ENCODE measurements at places on chromosomes 3 and 15. TPM values are rescaled to one million over a fixed set of nuclear protein-coding genes. Genes with fewer than 3 reads are reported as not detected.

Gene ZNF662
- total RNA-seq = 0.92 TPM

Gene DNAH12
- 0.12 TPM for total RNA-seq

Gene LRRC49
- total RNA-seq = 0.69 TPM

- no peaks in the 10 kb centered on the region for H3K27me3 ChIP-seq
- H3K36me3 ChIP-seq = no peaks in the 10 kb centered on the region
Observed at GRCh38 chr3:74584782-74585181, 29.7 kb downstream of the CNTN3 start.

- no peak overlapping the region for H3K27ac ChIP-seq
- H3K36me3 ChIP-seq = no peaks in the 10 kb centered on the region
- no peaks in the 10 kb centered on the region for H3K27me3 ChIP-seq
- no peak for DNase-seq
- H3K4me3 ChIP-seq = no peak overlapping the region
Observed at GRCh38 chr3:154776549-154777225, 303.4 kb upstream of the MME start.

DNA sequence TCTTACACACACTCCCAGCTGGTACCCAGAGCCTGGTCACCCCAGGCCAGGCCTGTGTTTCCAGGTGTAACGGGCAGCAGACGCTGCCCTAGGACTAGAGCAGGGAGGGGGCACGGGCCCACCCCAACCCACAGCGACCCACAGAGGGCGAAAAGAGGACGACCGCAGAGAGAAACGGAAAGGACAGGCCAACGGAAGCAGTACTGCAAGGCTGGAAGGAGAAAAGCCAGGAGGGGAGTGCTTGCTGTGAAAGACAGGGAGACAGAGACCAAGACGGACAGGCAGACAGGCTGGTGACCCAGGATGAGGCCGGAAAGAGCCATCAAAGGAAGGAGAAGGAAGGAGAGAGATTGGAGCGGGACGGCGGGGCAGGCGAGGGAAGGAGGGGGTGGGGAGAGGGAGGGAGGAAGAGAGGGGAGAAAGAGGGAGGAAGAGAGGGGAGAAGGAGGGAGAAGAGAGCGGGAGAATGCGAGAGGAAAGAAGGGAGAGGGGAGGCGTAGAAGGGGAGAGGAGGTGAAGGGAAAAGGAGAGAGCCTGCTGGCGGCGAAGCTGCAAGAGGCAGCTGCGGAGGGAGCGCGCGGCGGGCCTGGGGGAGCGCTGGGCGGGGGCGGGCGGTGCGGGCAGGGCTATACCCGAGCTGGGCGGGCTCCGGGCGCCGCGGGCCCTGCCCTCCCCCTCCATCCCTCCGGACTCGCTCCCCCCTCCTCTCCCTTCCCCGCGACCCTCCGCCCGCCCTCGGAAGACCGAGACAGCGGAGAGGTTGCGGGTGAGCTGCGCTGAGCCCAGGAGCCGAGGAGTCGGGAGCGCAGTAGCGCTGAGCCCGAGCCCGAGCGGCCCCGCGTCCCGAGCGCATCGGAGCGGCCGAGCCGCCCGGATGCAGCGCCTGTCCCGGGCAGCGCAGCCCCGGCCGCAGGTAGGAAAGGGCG lies at the start of gene SLC6A1:
Gene SLC6A1 (plus strand): TSS at position 732 of the 926 bp plus-strand sequence. CDS start 24,464 bp downstream, outside the sequence.
- no peak within 1 kb of the TSS for H3K27ac ChIP-seq
- H3K36me3 ChIP-seq = no peaks in the 10 kb centered on the region
- H3K4me3 ChIP-seq = no peak within 1 kb of the TSS
- DNase-seq = no peak
- peaks cover 24% of the 10 kb centered on the region for H3K27me3 ChIP-seq

- H3K4me1 ChIP-seq = peaks cover 8% of the 10 kb centered on the region
- H3K4me3 ChIP-seq = no peak overlapping the region
- no peak for DNase-seq
- H3K27me3 ChIP-seq = no peaks in the 10 kb centered on the region
- H3K36me3 ChIP-seq = no peaks in the 10 kb centered on the region
Observed at GRCh38 chr3:139108253-139108969, 63.7 kb upstream of the PRR23C start.

GRCh38 chr3:172749230-172749965 lies 1.1 kb upstream of the ECT2 start:
- no peaks in the 10 kb centered on the region for H3K36me3 ChIP-seq
- peaks cover 10% of the 10 kb centered on the region for H3K4me1 ChIP-seq
- no peak overlapping the region for H3K4me3 ChIP-seq
- H3K27ac ChIP-seq = no peak overlapping the region
- H3K27me3 ChIP-seq = no peaks in the 10 kb centered on the region

DNA sequence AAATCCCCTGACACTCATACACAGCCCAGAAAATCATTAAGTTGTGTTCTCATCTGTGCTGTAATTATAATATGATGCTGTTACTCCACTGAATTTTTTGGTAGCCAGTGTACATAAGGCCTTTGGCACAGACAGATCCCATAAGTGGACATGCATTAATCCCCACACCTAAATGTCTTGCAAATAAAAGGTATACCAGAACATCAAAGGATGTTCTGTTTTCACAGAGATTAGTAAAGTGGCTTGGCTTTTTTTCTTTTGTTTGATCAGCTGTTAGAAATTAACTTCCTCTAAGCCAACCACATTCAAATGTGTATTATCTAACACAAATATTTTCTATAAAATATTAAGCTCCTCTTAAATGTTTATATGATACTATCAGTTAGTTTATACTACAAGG lies 2.7 kb downstream of the SST start:
- no peaks in the 10 kb centered on the region for H3K36me3 ChIP-seq
- no peak for DNase-seq
- H3K4me3 ChIP-seq = no peak overlapping the region
- H3K27ac ChIP-seq = no peak overlapping the region
- H3K4me1 ChIP-seq = no peaks in the 10 kb centered on the region

- no peaks in the 10 kb centered on the region for H3K27me3 ChIP-seq
- H3K27ac ChIP-seq = no peak overlapping the region
- H3K4me3 ChIP-seq = no peak overlapping the region
- no peaks in the 10 kb centered on the region for H3K36me3 ChIP-seq
- no peak for DNase-seq
- H3K4me1 ChIP-seq = no peaks in the 10 kb centered on the region
Observed at GRCh38 chr15:100439514-100439913, 89.2 kb downstream of the CERS3 start.

DNA sequence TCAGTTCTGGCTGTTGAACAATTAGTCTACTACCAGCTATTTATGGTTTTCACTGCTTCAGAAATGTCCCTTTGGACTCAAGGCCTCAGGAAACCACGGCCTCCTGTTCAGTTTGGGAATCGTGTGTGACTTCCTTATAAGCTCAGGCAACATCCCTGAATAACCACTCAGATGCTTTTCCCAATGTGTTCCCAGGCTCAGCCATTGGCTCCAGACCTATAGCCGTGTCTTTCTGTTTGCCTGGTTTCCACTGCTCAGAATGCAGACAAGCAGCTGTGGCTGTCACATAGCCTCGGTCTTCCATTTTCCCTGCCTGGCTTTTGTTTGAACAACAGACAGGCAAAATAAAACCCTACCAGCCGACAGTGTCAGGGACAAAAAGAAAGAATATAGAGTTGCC lies 63.2 kb upstream of the ATP2B2 start:
- no peaks in the 10 kb centered on the region for H3K27me3 ChIP-seq
- H3K4me3 ChIP-seq = no peak overlapping the region
- no peak overlapping the region for H3K27ac ChIP-seq
- no peaks in the 10 kb centered on the region for H3K4me1 ChIP-seq
- no peaks in the 10 kb centered on the region for H3K36me3 ChIP-seq

DNA sequence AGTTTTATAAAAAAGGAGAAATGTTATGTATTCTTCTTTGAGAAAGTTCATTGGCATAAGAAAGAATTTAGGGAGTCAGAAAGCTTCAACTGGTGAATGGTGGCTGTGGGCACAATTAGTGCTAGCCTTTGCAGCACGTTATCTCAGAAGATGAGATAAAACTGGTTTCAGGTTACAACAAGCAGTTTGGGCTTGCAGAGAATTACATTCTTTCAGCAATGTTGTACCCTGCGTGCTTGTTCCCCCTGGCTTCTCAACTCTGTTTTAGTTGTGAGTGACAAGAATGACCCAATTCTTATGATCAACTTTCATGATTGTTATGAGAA lies 31.6 kb upstream of the ACP3 start:
- H3K36me3 ChIP-seq = no peaks in the 10 kb centered on the region
- H3K4me3 ChIP-seq = no peak overlapping the region
- H3K4me1 ChIP-seq = no peaks in the 10 kb centered on the region

- no peaks in the 10 kb centered on the region for H3K36me3 ChIP-seq
- H3K27ac ChIP-seq = no peak overlapping the region
- no peaks in the 10 kb centered on the region for H3K4me1 ChIP-seq
Observed at GRCh38 chr3:66907136-66907535, 91.0 kb upstream of the KBTBD8 start.

DNA sequence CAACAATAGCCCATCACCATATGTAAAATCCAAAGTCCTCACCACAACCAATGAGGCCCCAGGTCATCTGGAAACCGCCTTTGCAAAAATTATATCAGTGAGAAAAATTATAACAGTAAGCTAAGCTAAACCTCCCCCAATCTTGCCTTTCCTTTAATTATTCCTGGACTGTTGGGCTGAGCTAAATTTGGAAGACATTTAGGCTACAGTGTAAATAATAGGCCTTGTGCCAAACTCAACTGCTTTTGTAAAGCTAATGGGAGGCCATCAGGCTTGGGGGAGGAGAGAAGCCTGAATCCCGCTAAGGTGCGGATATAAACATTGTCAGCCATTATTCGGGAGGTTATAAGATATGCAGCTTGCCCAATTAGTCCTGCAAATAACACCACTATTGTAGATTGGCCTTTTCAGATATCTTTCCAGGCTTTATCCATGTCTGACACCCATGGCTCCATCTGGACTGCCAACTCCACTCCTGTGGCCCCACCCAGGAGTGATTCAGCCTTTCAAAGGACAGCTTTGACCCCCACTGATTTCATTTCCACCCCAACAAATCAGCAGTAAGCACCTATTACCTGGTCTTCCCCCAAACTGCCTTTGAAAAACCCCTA lies 53.0 kb upstream of the CA12 start:
- no peak overlapping the region for H3K27ac ChIP-seq
- H3K4me3 ChIP-seq = no peak overlapping the region
- peaks cover 24% of the 10 kb centered on the region for H3K4me1 ChIP-seq
- DNase-seq = no peak
- no peaks in the 10 kb centered on the region for H3K36me3 ChIP-seq

GRCh38 chr3:119665954-119666559 lies 5.7 kb upstream of the POPDC2 start:
- H3K4me3 ChIP-seq = no peak overlapping the region
- no peak overlapping the region for H3K27ac ChIP-seq
- DNase-seq = no peak
- no peaks in the 10 kb centered on the region for H3K27me3 ChIP-seq

- no peaks in the 10 kb centered on the region for H3K36me3 ChIP-seq
- no peak for DNase-seq
- H3K27me3 ChIP-seq = no peaks in the 10 kb centered on the region
- no peaks in the 10 kb centered on the region for H3K4me1 ChIP-seq
Observed at GRCh38 chr3:111924283-111924682, 54.5 kb upstream of the ABHD10 start.

DNA sequence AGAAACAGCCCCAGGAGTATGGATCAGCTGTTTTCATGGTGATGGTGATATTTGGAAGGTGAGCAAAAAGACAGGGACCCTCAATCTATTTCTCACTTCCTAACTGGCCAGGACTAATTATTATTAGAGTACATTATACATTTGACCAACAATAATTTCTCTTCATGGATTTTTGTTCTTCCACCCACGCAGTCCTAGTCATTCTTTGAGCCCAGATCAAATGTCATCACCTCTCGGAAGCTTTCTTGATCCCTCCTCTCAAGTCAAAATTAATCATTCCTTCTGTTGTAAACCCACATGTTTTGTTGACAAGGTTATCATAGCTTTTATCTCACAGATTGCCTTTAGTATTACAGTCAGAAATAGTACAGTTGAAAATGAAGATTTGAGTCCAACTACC lies 29.2 kb upstream of the PRICKLE2 start:
- no peaks in the 10 kb centered on the region for H3K36me3 ChIP-seq
- H3K27me3 ChIP-seq = no peaks in the 10 kb centered on the region
- no peak for DNase-seq
- H3K4me1 ChIP-seq = no peaks in the 10 kb centered on the region
- H3K27ac ChIP-seq = no peak overlapping the region

GRCh38 chr3:100289339-100289738 lies 28.5 kb downstream of the TBC1D23 start:
- no peaks in the 10 kb centered on the region for H3K4me1 ChIP-seq
- no peak overlapping the region for H3K4me3 ChIP-seq
- no peaks in the 10 kb centered on the region for H3K27me3 ChIP-seq

GRCh38 chr3:18672561-18672960 lies 247.4 kb upstream of the SATB1 start:
- H3K36me3 ChIP-seq = no peaks in the 10 kb centered on the region
- H3K27me3 ChIP-seq = no peaks in the 10 kb centered on the region
- no peaks in the 10 kb centered on the region for H3K4me1 ChIP-seq
- no peak overlapping the region for H3K27ac ChIP-seq

- DNase-seq = no peak
- no peaks in the 10 kb centered on the region for H3K27me3 ChIP-seq
- H3K4me3 ChIP-seq = no peak overlapping the region
- no peak overlapping the region for H3K27ac ChIP-seq
Observed at GRCh38 chr15:38362355-38362754, 91.6 kb upstream of the FAM98B start.

GRCh38 chr15:75864213-75865059 lies 21.2 kb downstream of the UBE2Q2 start:
- peaks cover 25% of the 10 kb centered on the region for H3K36me3 ChIP-seq
- H3K4me3 ChIP-seq = no peak overlapping the region
- DNase-seq = no peak
- H3K27ac ChIP-seq = no peak overlapping the region
- no peaks in the 10 kb centered on the region for H3K4me1 ChIP-seq
- no peaks in the 10 kb centered on the region for H3K27me3 ChIP-seq

DNA sequence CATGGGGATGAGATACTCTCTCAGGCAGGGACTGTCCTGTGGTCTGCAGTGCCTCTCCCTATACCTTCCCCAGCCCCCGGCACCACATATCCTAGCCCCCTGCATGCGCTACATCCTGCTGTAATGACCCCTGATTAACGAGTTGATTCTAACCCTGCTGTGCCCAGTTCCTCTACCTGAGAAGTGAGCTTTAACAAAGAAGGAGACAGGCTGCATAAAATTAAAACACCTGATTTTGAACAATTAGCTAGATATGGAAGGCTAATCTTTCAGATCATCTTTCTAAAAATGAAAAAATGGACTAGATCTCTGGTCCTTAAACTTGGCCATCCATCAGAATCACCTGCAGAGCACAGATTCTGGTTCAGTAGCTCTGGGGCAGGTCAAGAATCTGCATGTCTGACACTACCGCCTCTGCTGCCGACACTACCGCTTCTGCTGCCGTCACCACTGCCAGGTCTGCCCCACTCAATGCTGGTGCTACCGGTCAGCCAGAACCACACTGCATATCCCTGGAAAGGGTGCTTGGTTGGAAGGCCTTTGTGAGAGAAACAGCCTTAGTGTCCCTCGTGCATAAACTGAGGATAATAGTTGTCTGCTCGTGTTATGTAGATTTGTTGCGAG lies 33.6 kb upstream of the ZBTB38 start:
- H3K27me3 ChIP-seq = peaks cover 10% of the 10 kb centered on the region
- H3K27ac ChIP-seq = no peak overlapping the region
- no peak for DNase-seq
- H3K4me3 ChIP-seq = no peak overlapping the region
- no peaks in the 10 kb centered on the region for H3K4me1 ChIP-seq

All from T-cell (primary cell).